Activated T-cell treated with anti-CD3 and anti-CD28 coated beads, Interleukin-2, amount 50 U/mL, for 24 hours (primary cell): ENCODE measurements at places on chromosomes 11 and 22.

GRCh38 chr11:118790357-118791110 is 430 bp downstream of the DDX6 start:
- peak overlapping the region; percentile 97 for H3K4me3 ChIP-seq
- no peaks in the 10 kb centered on the region for H3K27me3 ChIP-seq
- DNase-seq: peak; percentile 86
- H3K27ac ChIP-seq: peak overlapping the region; percentile 98

DNA sequence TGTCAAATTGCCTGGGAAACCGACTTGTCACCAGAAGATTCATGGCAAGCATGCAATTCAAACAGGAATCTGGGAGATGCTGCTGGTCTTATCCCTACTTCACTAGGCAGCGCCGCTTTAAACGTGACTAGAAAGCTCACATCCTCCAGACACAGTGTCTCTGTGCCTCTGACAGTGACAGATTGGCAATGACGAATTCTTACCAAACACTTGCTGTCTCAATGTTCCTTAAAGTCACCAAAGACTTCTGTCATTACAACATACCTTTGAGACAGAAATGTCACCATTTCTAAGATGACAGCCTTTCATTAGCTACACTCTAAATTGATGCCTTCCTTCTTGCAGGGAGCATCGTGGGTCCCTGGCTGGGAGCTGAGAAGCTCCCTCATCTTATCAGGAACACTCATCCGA is 197.8 kb downstream of the CWF19L2 start:
- no peaks in the 10 kb centered on the region for H3K36me3 ChIP-seq
- H3K4me1 ChIP-seq: no peaks in the 10 kb centered on the region
- H3K4me3 ChIP-seq: no peak overlapping the region

GRCh38 chr11:3213659-3214419 is 4.8 kb downstream of the MRGPRG start:
- no peak for DNase-seq
- no peaks in the 10 kb centered on the region for H3K36me3 ChIP-seq
- H3K4me1 ChIP-seq: peaks cover 5% of the 10 kb centered on the region
- peaks cover 22% of the 10 kb centered on the region for H3K27me3 ChIP-seq
- H3K27ac ChIP-seq: no peak overlapping the region

- no peaks in the 10 kb centered on the region for H3K27me3 ChIP-seq
- H3K36me3 ChIP-seq: no peaks in the 10 kb centered on the region
- H3K4me3 ChIP-seq: no peak overlapping the region
- no peaks in the 10 kb centered on the region for H3K4me1 ChIP-seq
These were observed 129.8 kb upstream of the SLC5A12 start for GRCh38 chr11:26851696-26852095.

DNA sequence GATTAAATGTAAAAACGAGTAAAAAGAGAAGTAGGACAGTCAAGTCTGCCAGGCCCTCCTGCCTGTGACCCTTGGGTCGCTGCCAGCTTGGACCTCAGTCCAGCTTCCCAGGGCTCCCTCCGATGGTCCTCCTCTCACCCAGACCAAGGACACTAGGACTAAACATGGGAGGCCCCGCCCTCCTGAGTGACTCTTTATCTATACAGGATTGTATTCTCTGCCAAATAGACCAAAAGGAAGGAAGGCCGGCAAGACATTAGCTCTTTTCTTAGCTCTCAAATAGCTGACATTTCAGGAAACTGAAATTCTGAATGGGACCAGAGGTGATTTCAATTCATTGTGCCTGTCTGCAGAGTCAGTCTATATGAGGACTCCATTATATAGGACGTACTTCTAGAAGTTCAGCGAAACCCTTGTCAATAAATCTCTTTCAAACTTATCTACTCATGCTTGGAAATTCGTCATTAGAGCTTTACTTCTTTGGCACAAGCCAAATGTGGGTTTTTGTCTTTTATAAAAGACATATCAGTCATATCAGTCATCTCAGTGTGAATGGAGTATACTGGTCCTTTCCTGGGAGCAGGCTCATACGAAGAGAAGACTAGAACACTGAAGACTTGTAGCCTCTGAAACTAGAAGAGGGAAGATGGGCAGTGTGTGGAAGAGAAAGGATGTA is 28.5 kb downstream of the ADORA2A start:
- no peak overlapping the region for H3K4me3 ChIP-seq
- H3K27ac ChIP-seq: no peak overlapping the region
- H3K27me3 ChIP-seq: no peaks in the 10 kb centered on the region
- H3K36me3 ChIP-seq: no peaks in the 10 kb centered on the region

GRCh38 chr11:11787305-11788062 is 54.3 kb upstream of the USP47 start:
- DNase-seq: peak; percentile 72
- H3K4me3 ChIP-seq: no peak overlapping the region
- no peaks in the 10 kb centered on the region for H3K4me1 ChIP-seq
- H3K36me3 ChIP-seq: no peaks in the 10 kb centered on the region
- no peak overlapping the region for H3K27ac ChIP-seq
- H3K27me3 ChIP-seq: peaks cover 11% of the 10 kb centered on the region

- H3K27ac ChIP-seq: no peak overlapping the region
- H3K4me3 ChIP-seq: no peak overlapping the region
- H3K27me3 ChIP-seq: no peaks in the 10 kb centered on the region
- peaks cover 29% of the 10 kb centered on the region for H3K36me3 ChIP-seq
- H3K4me1 ChIP-seq: no peaks in the 10 kb centered on the region
- no peak for DNase-seq
These were observed 27.0 kb downstream of the ADA2 start for GRCh38 chr22:17192186-17192585.

- peaks cover 20% of the 10 kb centered on the region for H3K27me3 ChIP-seq
- no peak for DNase-seq
- H3K36me3 ChIP-seq: no peaks in the 10 kb centered on the region
- peaks cover 22% of the 10 kb centered on the region for H3K4me1 ChIP-seq
- H3K4me3 ChIP-seq: no peak overlapping the region
These were observed 121.3 kb downstream of the APOL5 start for GRCh38 chr22:35838855-35839576.

GRCh38 chr11:67117672-67118180 is 1.3 kb upstream of the KDM2A start:
- no peaks in the 10 kb centered on the region for H3K27me3 ChIP-seq
- peaks cover 21% of the 10 kb centered on the region for H3K36me3 ChIP-seq
- peak; percentile 71 for DNase-seq

- no peaks in the 10 kb centered on the region for H3K27me3 ChIP-seq
- H3K4me3 ChIP-seq: no peak overlapping the region
- DNase-seq: no peak
- H3K27ac ChIP-seq: no peak overlapping the region
- no peaks in the 10 kb centered on the region for H3K36me3 ChIP-seq
These were observed 773.2 kb downstream of the KCNA4 start for GRCh38 chr11:29243616-29244015.

GRCh38 chr22:22927888-22928665 is 40.5 kb downstream of the IGLL5 start:
- DNase-seq: no peak
- no peaks in the 10 kb centered on the region for H3K36me3 ChIP-seq
- no peak overlapping the region for H3K4me3 ChIP-seq

DNA sequence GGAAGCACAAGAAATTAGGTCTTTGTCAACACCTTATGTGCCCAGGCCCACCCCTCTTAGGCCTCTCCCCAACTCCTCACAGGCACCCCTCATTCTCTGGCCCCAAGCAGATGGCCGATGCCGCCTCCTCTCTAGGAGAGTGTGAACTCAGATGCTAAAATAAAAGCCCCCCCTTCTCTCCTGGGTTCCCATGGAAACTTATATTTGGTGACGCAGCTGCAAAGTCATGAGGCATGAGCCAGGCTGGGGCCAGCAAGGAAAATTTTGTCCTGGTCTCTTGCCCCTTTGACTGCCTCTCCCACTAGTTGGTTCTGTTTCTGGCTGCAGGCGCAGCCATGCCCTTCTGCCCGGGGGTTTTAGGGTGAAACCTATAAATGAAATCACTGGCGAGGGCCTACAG is 11.8 kb downstream of the RCOR2 start:
- H3K4me3 ChIP-seq: no peak overlapping the region
- no peak for DNase-seq
- no peak overlapping the region for H3K27ac ChIP-seq
- no peaks in the 10 kb centered on the region for H3K27me3 ChIP-seq
- peaks cover 85% of the 10 kb centered on the region for H3K36me3 ChIP-seq

GRCh38 chr11:70521475-70522308 is 123.4 kb downstream of the CTTN start:
- H3K27ac ChIP-seq: no peak overlapping the region
- no peaks in the 10 kb centered on the region for H3K4me1 ChIP-seq
- H3K36me3 ChIP-seq: no peaks in the 10 kb centered on the region
- no peak for DNase-seq
- H3K27me3 ChIP-seq: peaks cover 46% of the 10 kb centered on the region

DNA sequence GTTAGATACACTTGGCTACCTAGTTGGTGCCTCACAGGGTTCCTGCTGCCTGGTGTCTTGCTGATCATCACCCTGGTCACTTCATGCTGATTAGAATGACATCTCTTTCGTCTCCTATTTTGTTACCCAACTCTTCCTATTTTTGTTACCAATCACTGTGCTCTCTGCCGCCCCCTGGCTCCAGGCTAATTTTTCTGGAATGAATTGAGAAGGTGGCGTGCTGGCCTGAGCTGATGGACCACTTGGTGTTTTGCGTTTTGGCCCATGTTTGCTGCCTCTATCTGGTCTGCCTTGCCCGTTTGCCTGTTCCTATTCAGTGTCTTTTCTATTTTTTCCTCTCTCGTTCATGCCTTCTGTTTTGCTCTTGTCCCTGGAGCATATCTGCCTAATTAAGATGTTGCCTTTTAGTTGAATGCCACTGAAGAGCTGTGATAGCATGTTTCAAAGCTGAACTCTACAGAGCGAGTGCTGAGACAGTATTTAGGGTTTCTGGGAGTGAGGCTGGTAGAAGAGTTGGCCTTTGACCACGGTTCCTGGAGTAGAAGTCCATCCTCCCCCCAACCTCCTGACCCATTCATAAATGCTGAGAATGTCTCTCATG is 5.9 kb upstream of the ATF4 start:
- H3K27ac ChIP-seq: peak overlapping the region; percentile 77
- no peak overlapping the region for H3K4me3 ChIP-seq
- DNase-seq: peak; percentile 68
- peaks cover 52% of the 10 kb centered on the region for H3K4me1 ChIP-seq
- no peaks in the 10 kb centered on the region for H3K27me3 ChIP-seq
